ENCODE measurements at places on chromosomes 1 and 21. TPM values are rescaled to one million over a fixed set of nuclear protein-coding genes. Genes with fewer than 3 reads are reported as not detected.

- no peak for DNase-seq
- peak overlapping the region; percentile 40 for H3K27ac ChIP-seq
- no peaks in the 10 kb centered on the region for H3K27me3 ChIP-seq
Measured at GRCh38 chr1:31027693-31028526, 37.6 kb downstream of the PUM1 start.

RPS6KA1 gene
- 116 TPM for total RNA-seq

NEK7 gene
- total RNA-seq, result 31.5 TPM

SDHB gene
- 122 TPM for total RNA-seq

- peaks cover 8% of the 10 kb centered on the region for H3K27me3 ChIP-seq
- DNase-seq, result no peak
- H3K4me1 ChIP-seq, result no peaks in the 10 kb centered on the region
- H3K27ac ChIP-seq, result no peak overlapping the region
- no peaks in the 10 kb centered on the region for H3K36me3 ChIP-seq
Measured at GRCh38 chr21:45405819-45406762, 1.1 kb downstream of the COL18A1 start.

GRCh38 chr1:20322081-20322824, 31.6 kb downstream of the VWA5B1 start:
- H3K27me3 ChIP-seq, result no peaks in the 10 kb centered on the region
- no peak overlapping the region for H3K4me3 ChIP-seq
- no peaks in the 10 kb centered on the region for H3K36me3 ChIP-seq

DNA sequence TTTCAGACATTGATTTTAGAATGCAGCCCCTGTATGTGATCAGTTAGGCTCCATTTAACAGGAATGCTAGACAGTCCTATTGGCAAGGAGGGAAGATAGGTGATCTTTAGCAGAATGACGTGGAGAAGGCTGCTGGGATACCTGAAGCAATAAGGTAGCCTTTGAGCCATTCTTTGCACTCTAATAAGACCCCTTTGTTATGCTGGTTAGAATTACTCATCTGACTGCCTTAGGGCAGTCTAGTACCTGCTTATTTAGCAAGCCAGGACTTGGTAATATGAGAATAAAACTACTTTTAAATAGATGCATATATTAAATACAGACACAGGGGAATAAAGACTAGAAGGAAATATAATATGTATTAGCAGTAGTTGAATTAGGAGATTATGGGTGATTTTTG, 29.1 kb downstream of the NGF start:
- H3K27me3 ChIP-seq, result no peaks in the 10 kb centered on the region
- no peak overlapping the region for H3K27ac ChIP-seq
- DNase-seq, result no peak
- H3K4me3 ChIP-seq, result no peak overlapping the region

CCDC27 gene
- not detected for total RNA-seq

GRCh38 chr1:156410238-156410637, 41.2 kb downstream of the RHBG start:
- no peak for DNase-seq
- H3K27me3 ChIP-seq, result 0 out of 2 replicates have a peak, but pooled peaks cover 3% of the 10 kb centered on the region
- no peaks in the 10 kb centered on the region for H3K36me3 ChIP-seq

DNA sequence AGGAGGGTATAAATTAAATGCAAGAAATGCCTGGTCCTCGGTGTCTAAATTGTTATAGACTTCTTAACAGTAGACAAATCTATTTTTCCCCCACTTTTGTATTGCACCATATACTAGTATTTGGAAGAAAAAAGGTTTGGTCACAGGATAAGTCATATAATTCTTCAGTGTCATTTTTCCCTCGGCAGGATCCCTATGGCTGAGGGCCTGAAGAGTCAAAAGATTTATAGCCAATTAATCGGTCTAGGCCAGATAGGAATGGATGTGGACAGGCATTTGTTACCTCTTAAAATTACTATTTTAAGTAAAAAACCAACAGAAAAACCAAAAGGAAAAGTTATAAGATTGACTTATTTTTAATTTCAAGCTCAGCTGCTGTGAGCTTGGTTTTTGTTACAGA, 45.6 kb downstream of the CRP start:
- no peaks in the 10 kb centered on the region for H3K27me3 ChIP-seq
- no peaks in the 10 kb centered on the region for H3K4me1 ChIP-seq
- no peak overlapping the region for H3K4me3 ChIP-seq
- DNase-seq, result no peak

GRCh38 chr1:54581621-54582035, 33.6 kb downstream of the ACOT11 start:
- no peaks in the 10 kb centered on the region for H3K27me3 ChIP-seq
- no peak overlapping the region for H3K27ac ChIP-seq
- DNase-seq, result no peak
- no peak overlapping the region for H3K4me3 ChIP-seq
- no peaks in the 10 kb centered on the region for H3K36me3 ChIP-seq
- H3K4me1 ChIP-seq, result no peaks in the 10 kb centered on the region

GRCh38 chr1:162074276-162075005, 5.0 kb downstream of the NOS1AP start:
- H3K4me3 ChIP-seq, result no peak overlapping the region
- no peaks in the 10 kb centered on the region for H3K36me3 ChIP-seq
- no peaks in the 10 kb centered on the region for H3K4me1 ChIP-seq
- DNase-seq, result no peak
- H3K27ac ChIP-seq, result no peak overlapping the region
- peaks cover 11% of the 10 kb centered on the region for H3K27me3 ChIP-seq

AIRE gene
- 0.10 TPM for total RNA-seq

GRCh38 chr1:153705484-153705883, 22.4 kb upstream of the INTS3 start:
- no peak overlapping the region for H3K27ac ChIP-seq
- DNase-seq, result no peak
- no peak overlapping the region for H3K4me3 ChIP-seq
- no peaks in the 10 kb centered on the region for H3K36me3 ChIP-seq
- H3K27me3 ChIP-seq, result no peaks in the 10 kb centered on the region

CD1C gene
- 8.4 TPM for total RNA-seq

NHLH1 gene
- 0.80 TPM for total RNA-seq

GRCh38 chr1:21896652-21897532, 40.2 kb downstream of the HSPG2 start:
- H3K4me3 ChIP-seq, result no peak overlapping the region
- H3K36me3 ChIP-seq, result no peaks in the 10 kb centered on the region
- DNase-seq, result no peak

GRIK1 gene
- not detected for total RNA-seq

DNA sequence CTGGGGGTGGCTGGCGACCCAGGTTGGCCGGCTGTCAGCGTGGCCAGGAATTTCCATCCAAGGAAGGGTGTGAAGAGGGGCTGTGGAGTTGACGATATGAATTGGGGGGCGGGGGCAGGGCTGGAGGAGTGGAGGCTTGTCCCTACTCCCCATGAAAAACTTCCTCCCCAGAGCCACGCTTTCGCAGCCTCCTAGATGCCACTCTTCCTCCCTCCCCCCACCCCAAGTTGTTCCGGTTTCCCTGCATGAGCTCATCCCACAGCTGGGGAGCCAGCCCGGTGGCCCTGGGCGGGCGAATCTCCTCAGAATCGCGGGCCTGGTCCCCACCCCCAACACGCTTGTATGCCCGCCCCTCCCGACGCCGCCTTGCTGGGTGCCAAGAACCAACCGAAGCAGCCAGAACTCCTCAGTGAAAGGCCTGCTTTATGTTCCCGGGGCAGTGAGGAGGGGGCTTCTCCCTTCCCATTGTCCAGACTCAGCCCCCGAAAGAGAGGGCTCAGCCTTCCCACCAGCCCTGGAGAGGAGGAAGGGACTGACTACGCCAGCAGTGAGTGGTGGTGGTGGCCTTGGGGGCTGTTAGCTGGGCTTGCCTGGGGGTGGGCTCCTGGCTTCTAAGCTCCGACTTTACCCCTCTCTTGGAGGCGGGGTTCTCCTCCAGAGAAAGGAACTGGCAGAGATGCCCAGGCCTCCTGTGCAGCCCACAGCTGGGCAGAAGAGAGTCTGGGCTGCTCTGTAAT, 1.8 kb upstream of the CSMD2 start:
- no peak overlapping the region for H3K27ac ChIP-seq
- peaks cover 4% of the 10 kb centered on the region for H3K27me3 ChIP-seq
- no peaks in the 10 kb centered on the region for H3K36me3 ChIP-seq
- DNase-seq, result no peak
- H3K4me3 ChIP-seq, result no peak overlapping the region
- H3K4me1 ChIP-seq, result no peaks in the 10 kb centered on the region

DNA sequence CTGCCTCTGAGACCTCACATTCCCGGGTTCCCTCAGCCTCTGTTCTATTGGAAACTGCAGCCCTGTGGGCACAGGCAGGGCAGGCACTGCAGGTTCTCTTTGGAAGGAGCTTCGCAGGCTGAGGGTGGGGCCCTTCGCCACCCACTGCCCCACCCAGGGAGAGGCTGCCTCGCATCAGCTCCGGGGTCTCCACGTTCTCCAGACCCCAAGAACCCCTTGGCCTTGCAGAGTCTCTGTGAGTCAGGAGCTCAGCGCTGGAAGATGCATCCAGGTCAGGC, 8.6 kb upstream of the C1orf159 start:
- 0 out of 2 replicates have a peak, but pooled peaks cover 4% of the 10 kb centered on the region for H3K4me1 ChIP-seq
- no peak overlapping the region for H3K4me3 ChIP-seq
- DNase-seq, result no peak

- no peak for DNase-seq
- H3K27me3 ChIP-seq, result peaks cover 9% of the 10 kb centered on the region
- H3K4me3 ChIP-seq, result no peak overlapping the region
- H3K36me3 ChIP-seq, result no peaks in the 10 kb centered on the region
Measured at GRCh38 chr1:32873484-32873883, 2.8 kb upstream of the FNDC5 start.

LCE2B gene
- not detected for total RNA-seq

SLC25A34 gene
- 0.69 TPM for total RNA-seq

GRCh38 chr1:210685295-210685650, 356.6 kb downstream of the HHAT start:
- H3K4me1 ChIP-seq, result peaks cover 19% of the 10 kb centered on the region
- no peaks in the 10 kb centered on the region for H3K36me3 ChIP-seq
- peak overlapping the region; percentile 70 for H3K27ac ChIP-seq
- H3K27me3 ChIP-seq, result no peaks in the 10 kb centered on the region
- H3K4me3 ChIP-seq, result no peak overlapping the region

- DNase-seq, result no peak
- H3K36me3 ChIP-seq, result no peaks in the 10 kb centered on the region
- H3K27me3 ChIP-seq, result no peaks in the 10 kb centered on the region
- no peak overlapping the region for H3K27ac ChIP-seq
Measured at GRCh38 chr1:15414445-15414983, 4.8 kb downstream of the EFHD2 start.

CALML6 gene
- total RNA-seq, result not detected

GRCh38 chr1:8211883-8212579, 105.9 kb upstream of the SLC45A1 start:
- DNase-seq, result no peak
- no peak overlapping the region for H3K4me3 ChIP-seq
- no peaks in the 10 kb centered on the region for H3K27me3 ChIP-seq
- no peaks in the 10 kb centered on the region for H3K36me3 ChIP-seq

GRCh38 chr1:155134880-155135414, 705 bp upstream of the SLC50A1 start:
- peaks cover 13% of the 10 kb centered on the region for H3K4me1 ChIP-seq
- peaks cover 3% of the 10 kb centered on the region for H3K36me3 ChIP-seq
- no peaks in the 10 kb centered on the region for H3K27me3 ChIP-seq
- no peak for DNase-seq
- peak overlapping the region; percentile 97 for H3K27ac ChIP-seq

DNA sequence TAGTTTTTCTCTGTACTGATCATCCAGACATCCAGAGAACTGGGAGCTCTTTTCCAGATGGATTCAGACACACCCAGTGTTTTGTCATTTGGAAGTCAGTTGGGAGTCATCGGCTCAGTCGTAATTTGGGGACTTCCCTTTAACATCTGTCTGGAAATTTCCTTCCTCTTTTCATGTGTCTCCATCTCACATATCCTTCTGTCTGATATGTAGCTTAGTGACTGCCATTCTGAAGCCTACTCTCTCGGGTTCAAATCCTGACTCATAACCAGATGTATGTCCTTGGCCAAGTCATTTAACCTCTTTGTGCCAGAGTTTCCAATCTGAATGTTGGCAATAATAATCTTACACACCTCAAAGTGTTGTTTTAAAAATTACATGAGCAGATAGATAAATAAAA, 3.0 kb downstream of the MORC3 start:
- peak overlapping the region; percentile 81 for H3K27ac ChIP-seq
- H3K27me3 ChIP-seq, result no peaks in the 10 kb centered on the region
- H3K4me1 ChIP-seq, result peaks cover 9% of the 10 kb centered on the region
- peaks cover 5% of the 10 kb centered on the region for H3K36me3 ChIP-seq
- peak overlapping the region; percentile 81 for H3K4me3 ChIP-seq

GRCh38 chr1:223639331-223639749, 26.2 kb downstream of the CAPN8 start:
- H3K27ac ChIP-seq, result no peak overlapping the region
- H3K36me3 ChIP-seq, result no peaks in the 10 kb centered on the region
- H3K4me3 ChIP-seq, result no peak overlapping the region

GRCh38 chr1:31483012-31483946, 70.3 kb downstream of the SERINC2 start:
- peak overlapping the region; percentile 57 for H3K27ac ChIP-seq
- H3K36me3 ChIP-seq, result no peaks in the 10 kb centered on the region
- peak; percentile 58 for DNase-seq
- H3K4me1 ChIP-seq, result no peaks in the 10 kb centered on the region

DNA sequence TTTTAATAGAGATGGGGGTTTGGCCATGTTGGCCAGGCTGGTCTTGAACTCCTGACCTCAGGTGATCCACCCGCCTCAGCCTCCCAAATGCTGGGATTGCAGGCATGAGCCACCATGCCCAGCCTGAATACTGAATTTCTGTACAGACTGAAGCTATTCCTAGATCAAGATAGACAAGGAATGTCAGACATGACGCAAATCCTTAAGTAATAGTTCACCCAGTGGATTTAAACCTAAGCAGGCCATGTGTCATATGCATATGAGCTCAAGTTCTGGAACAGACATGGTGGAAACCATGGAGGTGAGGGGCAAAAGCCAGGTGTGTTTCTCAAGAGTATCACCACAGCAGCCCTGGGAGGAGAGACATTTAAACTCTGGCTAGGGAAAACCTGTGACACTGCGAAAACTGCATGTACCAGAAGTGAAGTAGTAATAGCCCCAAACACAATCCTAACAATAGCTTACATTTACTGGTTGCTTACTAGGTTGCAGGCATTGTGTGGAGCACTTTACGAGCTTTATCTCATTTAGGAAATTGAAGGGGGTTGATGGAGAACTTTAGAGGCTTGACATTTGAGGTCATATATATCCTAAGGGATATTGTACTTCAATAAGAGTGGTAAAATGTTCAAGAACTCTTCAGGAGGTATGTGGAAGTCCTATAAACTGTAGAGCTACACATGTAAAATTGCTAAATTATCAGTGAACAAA, 31.7 kb upstream of the MAN1A2 start:
- H3K27ac ChIP-seq, result no peak overlapping the region
- DNase-seq, result no peak
- no peaks in the 10 kb centered on the region for H3K4me1 ChIP-seq
- H3K27me3 ChIP-seq, result no peaks in the 10 kb centered on the region
- no peak overlapping the region for H3K4me3 ChIP-seq

DNA sequence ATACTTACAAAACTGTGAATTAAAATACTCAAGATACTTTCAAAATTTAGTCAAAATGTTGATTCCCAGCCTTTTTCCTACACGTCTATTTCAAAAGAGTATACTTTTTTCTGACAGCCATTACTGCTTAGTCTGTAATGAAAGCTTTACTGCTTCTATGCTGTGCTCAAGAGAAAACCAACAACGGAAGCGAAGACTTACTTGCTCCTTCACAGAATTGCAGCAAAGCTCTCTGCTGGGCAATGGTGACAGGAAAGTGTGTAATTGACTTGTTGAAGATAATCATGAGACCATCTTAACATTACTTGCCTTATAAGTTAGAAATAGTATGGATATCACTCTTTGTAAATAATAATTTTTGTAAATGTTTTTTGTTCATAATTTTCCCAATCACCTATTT, 1.7 kb upstream of the DYNLT5 start:
- no peaks in the 10 kb centered on the region for H3K4me1 ChIP-seq
- H3K4me3 ChIP-seq, result no peak overlapping the region
- H3K36me3 ChIP-seq, result no peaks in the 10 kb centered on the region
- DNase-seq, result no peak
- H3K27me3 ChIP-seq, result peaks cover 13% of the 10 kb centered on the region
- H3K27ac ChIP-seq, result no peak overlapping the region

Data from GM12878 (cell line).